ENCODE measurements at places on chromosomes 2 and 18.

- DNase-seq: no peak
Measured at GRCh38 chr2:85718009-85718391, 23.8 kb downstream of the GNLY start.

DNA sequence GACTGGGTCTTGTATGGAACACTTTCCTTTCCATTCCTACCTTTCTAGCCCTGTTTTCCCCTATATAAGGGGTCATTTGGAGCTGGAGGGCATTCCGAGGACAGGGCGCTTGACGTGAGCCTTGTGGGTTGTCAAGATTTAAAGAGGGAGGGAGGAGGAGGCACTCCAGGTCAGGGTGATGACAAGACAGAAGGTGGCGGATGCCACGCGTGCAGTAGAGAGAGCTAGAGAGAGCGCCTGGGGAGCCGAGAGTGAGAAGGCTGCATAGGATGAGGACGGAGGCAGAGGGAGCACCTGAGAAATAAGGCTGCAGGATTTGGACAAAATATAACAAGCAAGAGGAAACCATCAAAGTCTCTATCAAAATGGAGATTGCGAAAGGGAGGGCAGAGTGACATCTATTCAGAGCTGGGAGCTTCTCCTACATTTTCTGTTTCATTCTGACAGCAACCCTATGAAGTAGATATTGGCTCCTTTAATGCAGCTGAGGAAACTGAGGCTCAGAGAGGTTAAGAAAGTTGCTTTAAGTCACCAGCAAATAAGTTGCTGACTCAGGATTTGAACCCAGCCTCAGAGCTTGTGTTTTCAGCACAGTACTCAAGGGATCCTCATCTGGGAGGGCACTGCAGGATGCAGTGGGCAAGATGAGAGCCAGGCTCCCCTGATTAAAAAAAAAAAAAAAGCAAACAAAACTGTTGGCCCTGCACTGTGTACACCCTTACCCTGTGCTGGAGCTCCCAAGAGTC is 124.2 kb downstream of the MRO start:
- DNase-seq: no peak

DNA sequence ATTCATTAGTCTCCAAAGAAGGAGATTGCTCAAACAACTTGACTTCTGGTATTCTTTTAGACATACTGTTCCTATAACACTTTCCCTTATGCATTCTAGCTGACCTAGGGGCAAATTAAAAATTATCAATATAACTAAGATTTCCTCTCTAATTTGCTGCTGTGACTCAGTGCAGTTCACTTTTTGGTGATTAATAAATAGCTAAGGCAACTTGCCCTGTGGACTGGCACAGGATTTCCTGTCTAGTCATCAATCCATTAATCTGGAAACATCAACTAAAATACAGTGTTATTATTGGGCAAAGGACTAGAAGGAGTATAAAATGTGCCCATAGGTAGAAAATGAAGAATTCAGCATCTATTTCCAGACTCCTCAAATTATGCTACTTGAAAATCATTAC is 83.5 kb upstream of the SERPINE2 start:
- no peak for DNase-seq

DNA sequence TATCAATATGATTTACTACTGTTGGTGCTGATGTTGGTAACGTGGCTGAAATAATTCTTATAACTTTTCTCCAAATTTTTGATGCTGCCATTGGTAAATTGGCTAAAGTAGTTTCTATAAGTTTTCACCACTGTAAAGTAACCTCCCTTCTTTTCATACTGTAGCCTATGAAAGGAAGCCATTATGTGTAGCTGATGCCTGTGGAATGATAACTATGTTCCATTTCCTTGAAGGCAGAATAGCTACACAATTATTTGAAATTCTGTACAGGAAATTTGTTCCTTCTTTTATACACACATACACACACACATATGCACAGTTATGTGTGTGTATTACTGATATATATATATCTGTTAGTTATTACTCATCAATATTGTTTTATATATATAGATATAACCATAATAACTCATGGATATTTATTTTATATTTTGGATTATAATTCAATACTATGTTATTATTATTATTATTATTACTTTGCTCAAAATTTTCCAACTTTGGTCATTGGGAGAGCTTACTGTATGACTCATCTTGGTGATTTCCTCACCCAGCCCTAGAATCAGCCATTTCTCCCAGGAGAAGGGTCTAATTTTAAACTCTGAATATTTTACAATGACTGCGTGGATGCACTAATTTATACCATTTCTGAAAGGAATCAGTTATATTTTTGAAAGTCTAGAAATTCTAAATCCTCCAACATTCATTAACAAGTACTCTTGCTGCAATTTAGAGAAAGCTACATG is 1677.7 kb downstream of the SUCLG1 start:
- no peak for DNase-seq

GRCh38 chr2:240645346-240645745 is 20.1 kb downstream of the GPR35 start:
- DNase-seq: no peak

- no peak for DNase-seq
Measured at GRCh38 chr2:202671317-202672035, 36.7 kb downstream of the FAM117B start.

DNA sequence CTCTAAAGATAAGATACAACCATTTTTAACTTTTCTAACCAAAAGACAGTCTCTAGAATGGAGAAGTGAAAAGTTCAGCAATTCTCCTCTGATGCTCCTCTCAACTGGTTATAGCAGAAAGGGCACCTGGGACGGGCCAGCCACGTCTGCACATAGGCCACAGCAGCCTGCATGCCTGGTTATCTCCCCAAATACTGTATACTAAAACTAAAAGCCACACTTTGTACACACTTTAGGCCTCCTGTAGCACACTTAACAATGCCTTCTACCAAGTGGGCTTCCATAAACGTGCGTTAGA is 179.1 kb downstream of the ANKRD44 start:
- DNase-seq: no peak

GRCh38 chr2:49832555-49832954 is 678.2 kb upstream of the FSHR start:
- DNase-seq: no peak

DNA sequence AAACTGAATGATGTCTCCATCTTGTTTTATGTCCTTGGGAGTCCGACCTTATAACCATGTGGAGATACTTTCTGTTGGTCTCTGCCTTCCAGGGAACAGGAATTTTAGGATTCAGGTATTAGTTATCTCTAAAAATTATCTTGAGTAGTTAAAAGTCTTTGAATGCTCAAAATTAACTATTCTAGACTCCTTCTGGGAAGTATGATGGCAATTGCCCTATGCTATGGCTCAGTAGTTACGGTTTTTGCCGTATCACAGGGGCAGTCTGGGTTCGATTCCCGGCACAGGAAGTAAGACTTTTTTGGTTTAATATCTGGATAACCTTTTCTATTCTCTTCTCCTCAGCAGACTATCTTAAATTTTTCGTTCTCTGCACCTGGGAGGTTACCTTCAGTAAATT is 708.7 kb upstream of the LRATD1 start:
- no peak for DNase-seq

- DNase-seq: no peak
Measured at GRCh38 chr2:168538534-168538933, 82.5 kb downstream of the CERS6 start.

DNA sequence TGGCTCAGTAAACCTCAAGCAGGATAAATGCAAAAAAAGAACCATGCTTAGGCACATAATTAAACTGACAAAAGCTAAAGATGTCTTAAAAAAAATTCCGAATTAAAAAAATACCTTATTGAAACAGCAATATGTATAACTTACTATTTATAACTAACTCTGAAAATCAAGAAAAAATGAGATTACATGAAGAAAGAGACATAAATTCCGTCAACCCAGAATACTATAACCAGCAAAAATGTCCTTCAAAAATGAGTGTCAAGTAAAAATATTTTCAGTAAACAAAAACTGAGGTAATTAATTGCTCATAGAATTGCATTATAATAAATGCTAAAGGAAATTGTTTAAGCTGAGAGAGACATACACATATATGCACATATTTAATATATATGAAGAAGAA is 474.5 kb upstream of the SYT4 start:
- DNase-seq: no peak

DNA sequence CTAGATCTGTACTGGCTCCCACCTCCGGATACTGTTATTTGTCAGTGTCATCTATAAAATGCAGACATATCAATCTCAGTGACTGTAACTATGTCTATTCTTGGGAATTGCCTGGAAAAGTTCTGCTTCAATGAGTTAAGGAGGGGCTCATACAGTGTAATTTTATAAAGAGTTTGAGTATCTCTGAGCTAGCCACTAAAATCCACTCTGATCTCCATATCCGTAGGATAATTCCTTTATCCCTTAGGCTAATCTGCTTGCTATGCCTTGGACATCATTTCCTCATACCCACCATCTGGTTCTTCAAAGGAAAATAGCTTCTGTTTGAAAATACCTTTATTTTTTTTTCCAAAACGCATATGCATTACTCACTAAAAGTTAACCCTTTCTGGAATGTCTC is 863.2 kb downstream of the SUCLG1 start:
- DNase-seq: no peak

GRCh38 chr2:171822525-171823322 is 71.3 kb downstream of the SLC25A12 start:
- no peak for DNase-seq

- no peak for DNase-seq
Measured at GRCh38 chr18:46212398-46212797, 108.2 kb downstream of the HAUS1 start.

GRCh38 chr2:230124757-230125431 is 56.2 kb upstream of the SLC16A14 start:
- no peak for DNase-seq

GRCh38 chr2:156379071-156379470 is 46.5 kb upstream of the NR4A2 start:
- DNase-seq: no peak

GRCh38 chr2:98380203-98380535 is 33.9 kb downstream of the CNGA3 start:
- no peak for DNase-seq

GRCh38 chr2:199940373-199940772 is 14.9 kb downstream of the TYW5 start:
- no peak for DNase-seq

GRCh38 chr2:140998577-140998976 is 1132.2 kb downstream of the LRP1B start:
- DNase-seq: no peak

DNA sequence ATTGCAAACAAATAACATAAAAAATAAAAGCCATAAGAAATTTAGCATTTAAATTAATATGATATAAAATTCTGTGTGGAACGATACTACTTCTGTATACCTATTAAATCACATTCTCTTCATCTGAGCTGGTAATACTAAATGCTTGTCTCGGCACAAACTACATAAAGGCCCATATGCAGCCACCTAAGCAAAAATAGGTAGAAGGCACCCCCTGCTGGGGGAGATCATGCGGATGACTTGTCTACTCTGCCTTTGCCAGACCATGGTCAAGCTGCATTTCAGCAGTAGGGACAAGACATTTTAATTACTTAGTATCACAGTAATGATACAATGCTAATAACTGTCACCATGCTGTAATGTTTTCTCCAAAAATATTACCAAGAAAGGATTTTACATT is 108.0 kb downstream of the CDH19 start:
- DNase-seq: peak; percentile 10

DNA sequence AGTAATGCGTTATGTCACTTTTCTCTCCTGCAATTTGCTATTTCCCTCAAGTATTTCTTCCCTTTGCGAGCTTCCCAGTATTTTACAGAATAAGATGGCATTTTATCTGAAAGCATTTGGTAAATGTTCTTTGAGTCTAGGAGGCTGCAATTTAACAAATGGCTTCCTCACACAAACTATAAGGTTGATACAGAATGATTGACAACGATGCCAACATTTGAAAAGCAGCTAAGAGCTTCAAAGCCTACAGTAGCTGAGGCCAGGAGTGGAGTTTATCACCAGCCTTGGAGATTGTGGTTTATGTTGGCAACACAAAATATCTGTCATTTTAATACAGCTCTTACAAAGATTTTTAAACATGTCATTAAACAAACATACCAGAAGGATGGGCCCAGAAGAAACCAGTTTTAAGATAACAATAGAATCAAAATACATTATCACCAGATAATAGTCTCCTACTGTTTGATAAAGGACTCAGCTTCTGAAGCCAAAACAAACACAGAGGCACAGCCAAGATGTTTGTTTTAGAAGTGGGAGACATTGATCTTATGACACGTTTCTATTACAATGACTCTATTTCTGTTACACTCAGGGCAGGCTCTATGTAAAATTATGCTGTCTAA is 711.4 kb upstream of the ACVR2A start:
- no peak for DNase-seq

GRCh38 chr2:222311978-222312738 is 13.4 kb upstream of the PAX3 start:
- no peak for DNase-seq

Measured in DND-41 (cell line).